ENCODE measurements at places on chromosomes 3 and 15.
A peak's percentile ranks its signal among the peaks of the same experiment; 100 is the strongest.

- no peak for DNase-seq
These were observed 8.9 kb downstream of the GORASP1 start for GRCh38 chr3:39098473-39099000.

DNA sequence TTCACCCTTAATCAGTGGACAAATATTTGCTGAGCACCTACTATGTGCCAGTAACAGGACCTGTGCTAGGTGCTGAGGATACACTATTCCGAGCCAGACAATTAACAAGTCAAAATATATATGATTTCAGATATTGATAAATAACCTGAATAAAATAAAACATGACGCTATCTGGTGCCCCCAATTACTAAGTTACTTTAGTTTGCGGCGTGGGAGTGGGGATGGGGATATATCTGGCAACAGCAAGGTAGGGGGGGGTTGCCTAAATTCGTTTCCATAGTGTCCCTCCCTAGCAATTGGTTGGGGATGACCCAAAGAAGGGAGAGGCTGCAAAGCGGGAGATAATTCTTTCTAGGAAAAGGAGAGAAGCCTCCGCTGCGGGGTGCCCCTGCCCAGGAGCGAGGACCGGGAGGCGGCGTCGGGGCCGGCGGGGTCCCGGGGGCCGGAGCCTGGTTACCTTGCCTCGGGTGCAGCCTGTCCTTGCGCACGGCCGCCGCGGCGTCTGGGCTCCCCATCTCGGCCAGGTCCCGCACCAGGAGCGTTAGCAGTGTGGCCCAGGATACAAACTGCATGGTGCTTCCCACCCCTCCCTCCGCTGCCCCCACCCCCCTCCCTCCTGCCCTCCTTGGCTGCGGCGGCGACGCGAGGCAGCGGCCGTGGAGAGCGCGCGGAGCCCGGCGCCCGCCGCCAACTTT is 567 bp downstream of the ADAMTS9 start:
- no peak for DNase-seq

DNA sequence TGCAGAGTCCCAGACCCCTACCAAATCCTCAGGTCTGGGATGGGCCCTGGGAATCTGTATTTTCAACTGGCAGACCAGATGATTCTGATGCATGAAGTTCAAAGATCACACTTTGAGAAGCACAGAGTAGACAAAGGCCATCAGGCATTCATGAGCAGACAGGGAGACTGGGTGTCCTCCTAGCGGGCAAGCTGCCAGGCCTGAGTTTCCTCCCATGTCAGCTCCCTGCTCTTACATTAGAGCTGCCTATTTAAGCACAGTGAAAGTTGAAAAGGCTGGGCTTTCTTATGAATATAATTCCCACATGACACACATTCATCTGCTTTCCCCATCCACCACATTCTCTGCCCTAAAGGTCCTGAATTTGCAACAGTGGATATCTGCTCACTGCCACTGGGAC is 14.0 kb downstream of the CAPN3 start:
- no peak for DNase-seq

GRCh38 chr15:86201313-86202008 is 121.8 kb downstream of the AGBL1 start:
- no peak for DNase-seq

GRCh38 chr3:107429320-107430181 is 52.3 kb downstream of the CCDC54 start:
- DNase-seq: peak; percentile 53

DNA sequence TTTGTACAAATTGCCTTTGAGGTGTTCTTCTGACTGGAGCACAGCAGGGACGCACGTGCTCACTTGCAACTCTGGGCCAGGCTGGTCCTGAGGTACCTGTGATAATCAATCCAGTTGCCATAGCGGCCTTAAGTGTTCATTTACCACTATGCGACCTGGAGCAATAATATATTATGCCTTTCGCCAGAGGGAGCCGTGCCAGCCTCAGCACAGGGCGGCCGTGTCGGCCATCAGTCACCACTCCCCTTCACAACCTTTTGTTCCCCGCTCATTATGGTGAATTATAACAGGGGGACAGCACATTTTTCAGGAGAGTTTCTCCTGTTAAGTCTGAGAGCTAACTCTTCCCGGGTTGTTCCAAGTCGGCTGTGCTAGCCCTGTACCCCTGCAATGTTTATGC is 289.7 kb downstream of the RORA start:
- no peak for DNase-seq

GRCh38 chr3:171375666-171376595 is 84.3 kb downstream of the TNIK start:
- no peak for DNase-seq

DNA sequence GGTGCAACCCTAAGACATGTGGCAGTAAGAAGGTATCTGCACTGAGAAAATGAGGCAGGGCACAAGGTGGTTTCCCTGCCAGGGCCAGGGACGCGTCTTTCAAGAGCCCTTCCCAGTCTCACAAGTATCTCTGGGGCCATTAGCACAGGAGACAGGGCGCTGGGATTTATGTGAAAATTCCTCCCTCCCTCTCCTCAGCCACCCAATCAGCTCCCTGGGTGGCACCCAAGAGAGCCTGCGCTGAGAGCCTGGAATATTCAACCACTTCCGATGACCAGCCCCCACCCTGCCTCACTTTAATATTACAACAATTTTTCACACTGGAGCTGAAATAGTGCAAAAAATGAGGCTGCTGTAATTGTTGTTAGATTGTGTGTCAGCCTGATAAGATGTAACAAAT is 26.1 kb downstream of the SEC61A1 start:
- no peak for DNase-seq

GRCh38 chr15:74425630-74426029 is 8.1 kb downstream of the SEMA7A start:
- DNase-seq: no peak

DNA sequence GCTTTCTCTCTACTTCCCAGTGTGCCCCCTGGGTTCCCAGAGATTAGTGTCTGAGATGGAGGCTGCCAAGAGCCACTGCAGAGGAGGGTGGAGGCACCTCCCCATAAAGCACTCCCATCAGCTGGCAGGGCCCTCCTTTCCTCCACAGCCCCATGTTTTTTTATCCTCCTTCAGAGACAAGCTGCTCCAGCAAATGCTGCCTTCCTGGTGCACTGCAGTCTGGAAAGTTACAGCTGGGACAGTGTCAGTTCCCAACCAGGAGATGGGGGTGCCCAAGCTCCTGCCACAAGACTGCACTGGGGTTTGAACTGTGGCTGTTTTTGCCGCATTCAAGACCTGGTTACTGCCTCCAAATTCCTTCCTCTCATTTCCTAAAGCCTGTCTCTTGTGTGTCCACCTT is 206.1 kb downstream of the CADPS start:
- DNase-seq: no peak

GRCh38 chr3:42028474-42028873 is 62.7 kb upstream of the TRAK1 start:
- no peak for DNase-seq

GRCh38 chr3:81436182-81436581 is 325.3 kb downstream of the GBE1 start:
- no peak for DNase-seq

DNA sequence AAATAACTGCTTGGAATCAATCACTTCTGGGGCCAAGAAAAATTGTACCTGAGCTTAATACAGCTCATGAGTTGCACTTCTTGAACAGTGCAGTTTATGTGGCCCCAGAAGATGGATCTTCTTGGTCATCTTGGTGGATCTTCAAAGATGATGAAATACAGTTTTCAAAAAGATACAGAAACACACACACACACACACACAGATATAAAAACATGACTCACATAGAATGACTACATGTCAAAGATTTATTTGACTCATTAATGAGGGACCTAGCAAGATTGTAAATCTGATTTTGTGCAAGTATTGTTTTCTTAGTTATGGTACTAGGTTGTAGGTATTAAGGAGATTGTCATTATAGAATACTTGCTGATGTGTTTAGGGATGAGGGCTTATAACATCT is 32.6 kb downstream of the PDCD6IP start:
- no peak for DNase-seq

DNA sequence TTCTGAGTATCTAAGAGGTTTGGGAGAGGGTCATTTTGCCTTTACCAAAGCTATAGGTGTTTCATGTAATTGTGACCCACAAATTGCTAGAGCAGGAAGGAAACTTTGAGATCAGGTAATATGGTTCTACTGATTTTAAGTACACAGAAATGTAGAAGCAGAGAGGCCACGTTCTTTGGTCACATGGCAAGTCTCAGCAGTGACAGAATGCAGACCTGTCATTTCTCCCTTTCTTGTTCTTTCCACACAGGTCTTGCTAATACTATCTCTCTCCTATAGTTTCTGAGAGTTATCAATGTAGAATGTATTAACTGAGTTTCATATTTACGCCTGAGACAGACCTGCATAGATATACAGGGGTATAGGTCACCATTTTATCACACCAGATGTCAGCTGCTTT is 10.9 kb upstream of the RTP1 start:
- DNase-seq: no peak

- no peak for DNase-seq
These were observed 102.9 kb downstream of the HERC2 start for GRCh38 chr15:28219116-28219515.

GRCh38 chr15:59373215-59373614 is 544 bp upstream of the MYO1E start:
- DNase-seq: no peak

GRCh38 chr3:13841826-13842225 is 38.0 kb downstream of the WNT7A start:
- DNase-seq: no peak

GRCh38 chr3:63351159-63352007 is 73.3 kb downstream of the SYNPR start:
- no peak for DNase-seq

DNA sequence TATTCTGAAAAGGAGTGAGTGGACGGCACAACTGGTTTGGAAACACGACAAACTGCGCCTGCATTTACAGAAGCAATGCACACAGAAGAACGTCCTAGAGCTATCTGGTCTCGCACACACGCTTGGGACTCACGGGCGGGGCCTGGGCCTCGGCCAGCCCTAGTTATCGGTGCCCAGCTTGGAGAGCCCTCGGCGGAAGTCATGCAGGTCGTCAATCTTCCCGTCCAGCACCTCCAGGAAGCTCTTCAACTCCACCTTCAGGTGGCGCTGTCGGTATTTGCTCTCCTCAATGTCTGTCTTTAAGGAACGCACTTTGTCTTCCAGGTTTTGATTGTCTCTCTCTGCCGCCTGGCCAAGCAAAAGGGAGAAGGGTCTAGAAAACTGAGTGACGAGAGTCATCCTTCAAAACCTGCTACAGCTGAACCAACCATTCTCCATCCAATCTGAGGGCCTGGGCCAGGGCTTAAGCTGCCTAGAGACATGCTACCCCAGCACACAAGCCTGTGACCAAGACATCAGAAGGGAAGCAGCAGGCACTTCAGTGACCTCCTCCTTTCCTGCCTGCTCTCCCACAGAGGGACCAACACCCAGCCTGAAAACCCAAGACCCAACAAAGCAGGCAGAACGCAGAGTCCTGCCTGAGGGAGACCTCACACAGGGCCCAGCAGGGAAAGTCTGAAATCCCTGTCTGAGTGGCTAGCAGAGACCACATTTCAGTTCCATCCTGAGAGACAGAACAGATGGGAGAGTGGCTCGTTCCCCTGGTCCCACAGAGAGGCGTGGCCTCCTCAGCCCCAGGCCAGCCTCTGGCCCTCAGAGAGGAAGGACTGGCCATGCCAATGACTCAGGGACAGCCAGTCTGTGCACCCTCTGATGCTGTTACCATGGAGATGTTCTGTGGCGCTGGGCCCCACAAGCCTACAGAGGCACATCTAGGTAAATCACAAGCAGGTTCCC is 40.4 kb downstream of the WHAMM start:
- DNase-seq: peak; percentile 67

DNA sequence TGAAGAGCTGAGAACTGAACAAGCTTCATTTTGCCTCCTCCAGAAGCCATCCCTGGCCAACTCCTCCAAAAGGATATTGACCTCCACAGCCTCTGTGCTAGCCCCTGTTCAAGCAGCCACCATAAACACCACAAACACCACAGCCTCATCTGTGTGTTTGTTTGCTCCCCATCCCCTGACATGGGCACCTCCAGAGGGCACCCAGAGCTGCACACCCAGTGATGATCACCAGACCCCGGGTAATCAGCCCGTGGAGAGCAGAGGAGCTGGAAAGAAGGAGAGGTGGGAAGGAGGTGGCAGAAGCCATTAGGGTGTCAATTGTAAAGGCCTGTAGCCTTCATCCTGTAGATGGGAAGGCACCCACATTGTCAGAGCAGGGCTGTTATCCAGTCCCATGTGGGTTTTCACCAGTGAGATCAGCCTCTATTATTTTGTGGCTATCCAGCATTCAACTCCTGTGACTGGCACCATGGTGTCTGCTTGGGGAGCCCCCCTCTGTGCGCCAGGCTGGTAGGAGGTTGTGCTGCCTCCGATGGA is 6.8 kb upstream of the WNT7A start:
- DNase-seq: no peak

DNA sequence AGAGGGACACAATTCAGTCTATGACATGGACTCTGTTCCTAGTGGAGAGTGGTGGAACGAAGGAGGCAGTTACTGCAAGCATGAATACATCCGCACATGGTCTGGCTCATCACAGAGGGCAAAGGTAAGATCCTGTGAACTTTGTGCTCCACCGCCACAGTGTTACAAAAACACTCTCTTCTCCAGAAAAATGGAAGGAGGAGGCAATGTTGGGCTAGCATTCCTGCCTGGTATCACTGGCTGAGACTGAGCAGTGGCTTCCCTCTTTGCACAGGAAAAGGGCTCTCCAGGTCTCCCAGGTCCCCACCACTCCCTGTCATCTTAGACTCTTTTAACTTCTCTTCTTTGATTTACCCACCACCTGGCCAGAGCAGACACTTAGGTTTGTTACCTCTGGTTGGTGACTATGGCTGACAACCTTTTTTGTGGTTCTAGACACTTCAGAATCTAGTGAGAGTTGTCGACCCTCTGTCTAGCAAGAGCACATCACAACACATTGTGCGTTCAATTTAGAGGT is 1.5 kb upstream of the EEFSEC start:
- DNase-seq: no peak

GRCh38 chr3:166531730-166532129 is 694.5 kb upstream of the BCHE start:
- no peak for DNase-seq

GRCh38 chr15:59540654-59541053 is 70.9 kb upstream of the GCNT3 start:
- DNase-seq: no peak

DNA sequence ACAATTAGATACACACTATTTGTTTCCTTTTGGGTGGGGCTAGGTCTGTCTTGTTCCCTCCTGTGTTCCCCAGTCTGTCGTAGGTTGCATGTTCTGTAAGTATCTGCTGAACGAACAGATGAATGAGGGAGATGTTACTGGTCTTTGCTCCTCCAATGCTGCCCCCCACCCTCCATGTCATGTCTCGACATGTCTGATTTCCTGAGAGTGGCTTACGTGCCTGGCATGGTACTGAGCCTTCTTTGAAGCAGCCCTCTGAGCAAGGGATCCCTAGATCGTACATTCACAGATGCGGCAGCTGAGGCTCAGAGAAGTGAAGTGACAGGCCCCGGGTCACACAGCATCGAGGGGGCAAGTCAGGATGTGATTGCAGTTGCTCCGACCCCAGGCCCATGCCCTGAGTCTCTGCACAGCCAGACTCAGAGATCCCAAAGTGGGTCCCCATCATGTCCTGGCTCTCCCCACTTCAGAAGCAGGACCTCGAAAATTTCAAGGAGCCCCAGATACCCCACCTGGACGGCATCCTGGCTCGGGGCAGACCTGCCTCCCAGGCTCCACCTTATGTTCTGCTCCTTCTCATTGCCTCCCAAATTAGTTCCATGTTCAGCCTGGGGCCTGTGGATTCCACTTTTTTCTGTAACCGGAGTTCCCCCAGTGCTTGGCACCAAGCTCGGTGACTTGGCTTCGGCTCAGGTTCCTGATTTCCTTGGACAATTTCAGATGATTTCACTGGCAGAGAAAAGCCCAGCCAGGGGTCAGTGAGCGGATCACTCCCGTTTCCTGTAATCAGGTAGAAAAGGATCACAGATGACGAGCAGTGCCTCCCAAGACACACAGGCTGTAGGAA is 24.7 kb downstream of the GOLGA6L2 start:
- DNase-seq: no peak
